ENCODE measurements at places on chromosomes 1 and 21. TPM values are rescaled to one million over a fixed set of nuclear protein-coding genes. Genes with fewer than 3 reads are reported as not detected.

UMODL1 gene
- 0.48 TPM for total RNA-seq

STYXL2 gene
- total RNA-seq = 2.9 TPM

GRCh38 chr1:244254467-244254866 is 197.2 kb downstream of the ADSS2 start:
- DNase-seq = peak; percentile 17

GRCh38 chr1:26474818-26475217 is 2.6 kb downstream of the HMGN2 start:
- no peak for DNase-seq

DNA sequence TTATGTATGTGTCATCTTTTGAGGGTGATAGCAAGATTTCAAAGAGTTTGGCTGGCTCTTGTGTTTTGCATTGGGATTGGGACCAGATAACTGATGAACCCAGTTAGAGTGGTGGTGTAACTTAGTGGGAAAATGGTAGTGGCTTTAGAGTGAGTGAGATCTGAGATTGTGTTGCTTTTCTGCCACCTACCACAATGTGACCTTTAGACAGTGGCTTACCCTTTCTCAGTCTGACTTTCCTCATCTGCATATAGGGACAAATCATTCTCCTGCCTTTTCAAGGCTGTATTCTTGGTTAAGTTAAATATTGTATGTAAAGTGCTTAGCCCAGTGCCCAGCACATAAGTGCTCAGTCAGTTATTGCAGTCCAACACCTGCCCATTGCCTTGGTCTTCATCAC is 31.3 kb downstream of the CENPF start:
- DNase-seq = no peak

DNA sequence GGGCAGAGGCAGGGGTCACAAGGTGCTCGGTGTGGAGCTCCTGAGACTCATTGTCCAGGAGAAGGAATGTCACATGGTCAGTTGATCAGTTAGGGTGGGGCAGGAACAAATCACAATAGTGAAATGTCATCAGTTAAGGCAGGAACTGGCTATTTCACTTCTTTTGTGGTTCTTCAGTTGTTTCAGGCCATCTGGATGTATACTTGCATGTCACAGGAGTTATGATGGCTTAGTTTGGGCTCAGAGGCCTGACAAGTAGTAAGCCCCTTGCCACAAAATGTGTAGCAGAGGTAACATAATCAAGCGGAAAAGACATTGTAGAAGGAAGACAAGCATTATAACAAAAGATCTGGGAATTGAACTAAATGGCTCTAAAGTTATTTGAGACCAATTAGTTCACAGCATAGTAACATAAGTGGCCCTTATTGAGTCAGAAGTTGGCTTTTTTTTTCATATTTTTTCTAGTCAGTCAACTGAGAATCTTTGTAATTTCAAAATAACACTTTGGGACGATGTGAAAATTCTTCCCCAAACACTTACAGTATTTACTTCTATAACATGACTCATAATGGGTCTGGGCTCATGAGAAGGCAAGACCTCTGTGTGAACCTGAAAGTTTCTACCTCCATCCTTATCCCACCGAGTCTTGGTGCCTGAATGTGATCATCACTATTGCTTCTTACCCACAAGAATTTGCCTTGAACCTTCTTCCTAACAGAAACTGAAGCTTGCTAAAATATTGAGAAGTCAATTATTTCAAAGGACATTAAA is 137.0 kb upstream of the DPT start:
- no peak for DNase-seq

DNA sequence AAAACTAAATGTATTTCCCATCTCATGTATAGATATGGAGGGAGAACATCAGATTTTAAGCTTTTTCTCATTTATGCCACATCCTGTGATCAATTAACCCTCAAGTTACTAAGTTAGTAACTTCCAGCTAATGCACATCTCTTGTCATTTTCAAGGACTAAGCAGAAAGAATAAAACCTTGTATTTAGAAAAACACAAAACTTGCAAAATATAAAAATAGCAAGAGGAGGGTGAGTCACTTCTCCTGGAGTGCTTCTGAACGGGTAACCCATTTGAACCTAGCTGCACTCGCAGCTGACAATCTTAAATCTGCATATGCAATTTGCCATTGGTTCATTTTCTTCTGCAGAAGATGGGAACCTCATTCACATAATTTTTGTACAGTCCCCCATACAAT is 500.5 kb downstream of the SETD4 start:
- DNase-seq = peak; percentile 28

ZSWIM5 gene
- total RNA-seq = 0.48 TPM

- no peak for DNase-seq
These were observed 5.6 kb downstream of the TTC34 start for GRCh38 chr1:2795926-2796325.

TNFRSF8 gene
- 0.24 TPM for total RNA-seq

S100A14 gene
- total RNA-seq = 29.6 TPM

DNA sequence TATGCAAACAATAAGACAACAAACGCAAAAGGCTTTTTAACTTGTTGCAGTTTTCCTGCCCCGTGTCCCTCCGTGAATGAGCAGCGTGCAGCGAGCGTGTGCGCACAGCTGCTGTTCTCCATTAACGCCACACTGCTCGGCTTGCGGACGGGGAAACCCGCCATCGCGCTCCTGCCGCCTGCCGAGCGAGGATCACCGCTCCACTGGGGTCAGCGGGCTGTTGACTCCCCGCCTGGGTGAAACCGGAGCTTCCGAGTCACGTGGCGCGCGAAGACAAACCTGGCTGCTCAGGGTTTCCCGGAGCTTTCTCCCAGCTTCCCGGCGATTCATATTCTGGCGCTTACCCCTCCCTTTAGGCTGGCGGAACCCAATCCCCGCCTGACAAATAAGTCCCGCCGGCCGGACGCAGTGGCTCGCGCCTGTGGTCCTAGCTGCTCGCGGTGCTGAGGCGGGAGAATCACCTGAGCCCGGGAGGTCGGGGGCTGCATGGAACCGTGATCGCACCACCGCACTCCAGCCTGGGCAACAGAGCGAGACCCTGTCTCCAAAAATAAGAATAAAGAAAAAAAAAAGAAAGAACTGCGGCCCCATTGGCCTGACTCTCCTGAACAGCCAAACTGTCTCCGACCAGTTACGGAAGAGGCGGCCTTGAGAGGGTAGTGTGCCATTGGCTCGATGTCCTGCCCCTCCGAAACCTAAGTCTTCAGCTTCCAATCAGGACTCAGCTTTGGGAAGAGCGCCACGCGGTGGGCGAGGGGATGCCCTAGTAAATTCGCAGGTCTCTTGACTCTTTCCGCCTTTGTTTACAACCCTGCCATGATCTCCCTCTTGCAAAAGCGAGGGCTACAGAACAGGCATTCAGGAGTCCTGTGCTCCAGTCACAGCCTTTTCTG is at the start of gene CREB3L4:
Gene CREB3L4 (plus strand): TSS at position 796 of the 893 bp plus-strand sequence. CDS start 624 bp downstream, outside the sequence.
- DNase-seq = peak; percentile 99

LIPI gene
- not detected for total RNA-seq

GRCh38 chr1:4599521-4599920 is 54.9 kb upstream of the AJAP1 start:
- DNase-seq = no peak

DNA sequence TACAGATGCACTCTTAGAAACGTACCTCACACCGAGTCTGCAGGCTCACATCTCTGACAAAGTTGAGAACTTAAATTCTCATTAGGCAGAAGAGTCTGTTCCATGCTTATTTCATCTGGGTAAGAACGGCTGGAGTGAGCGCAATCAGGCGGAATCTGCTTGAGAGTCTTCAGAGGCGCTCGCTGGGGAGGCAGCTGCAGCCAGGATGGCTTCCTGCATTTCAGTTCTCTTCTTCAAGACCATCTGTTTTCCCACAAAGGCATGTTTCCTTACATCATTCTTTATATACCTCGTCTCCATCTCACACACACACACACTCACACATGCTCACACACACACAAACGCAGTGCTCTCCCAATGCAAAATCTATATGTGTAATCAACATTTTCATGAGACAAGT is 497.1 kb downstream of the AJAP1 start:
- DNase-seq = no peak

DNA sequence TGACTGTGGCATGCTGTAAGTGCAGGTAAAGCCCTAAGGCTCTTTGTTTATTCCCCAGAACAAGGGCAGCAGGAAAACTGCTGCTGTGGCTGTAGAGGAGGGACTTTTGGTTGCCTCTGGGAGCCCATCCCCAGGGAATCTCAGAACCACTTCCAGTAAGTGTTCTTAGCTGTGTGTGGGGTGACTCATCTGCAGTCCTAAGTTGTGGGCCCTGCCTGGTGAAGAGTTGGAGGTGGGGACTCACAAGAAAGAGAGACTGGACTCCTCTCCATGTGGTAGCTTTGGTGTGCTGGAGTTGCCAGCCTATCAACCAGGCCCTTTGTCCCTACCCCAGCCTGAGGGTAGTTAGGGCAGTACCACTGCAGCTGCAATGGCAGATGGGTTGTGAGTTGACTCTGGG is 24.0 kb upstream of the DENND1B start:
- no peak for DNase-seq

GRCh38 chr1:248686815-248687214 is 15.8 kb downstream of the OR14I1 start:
- no peak for DNase-seq

DNA sequence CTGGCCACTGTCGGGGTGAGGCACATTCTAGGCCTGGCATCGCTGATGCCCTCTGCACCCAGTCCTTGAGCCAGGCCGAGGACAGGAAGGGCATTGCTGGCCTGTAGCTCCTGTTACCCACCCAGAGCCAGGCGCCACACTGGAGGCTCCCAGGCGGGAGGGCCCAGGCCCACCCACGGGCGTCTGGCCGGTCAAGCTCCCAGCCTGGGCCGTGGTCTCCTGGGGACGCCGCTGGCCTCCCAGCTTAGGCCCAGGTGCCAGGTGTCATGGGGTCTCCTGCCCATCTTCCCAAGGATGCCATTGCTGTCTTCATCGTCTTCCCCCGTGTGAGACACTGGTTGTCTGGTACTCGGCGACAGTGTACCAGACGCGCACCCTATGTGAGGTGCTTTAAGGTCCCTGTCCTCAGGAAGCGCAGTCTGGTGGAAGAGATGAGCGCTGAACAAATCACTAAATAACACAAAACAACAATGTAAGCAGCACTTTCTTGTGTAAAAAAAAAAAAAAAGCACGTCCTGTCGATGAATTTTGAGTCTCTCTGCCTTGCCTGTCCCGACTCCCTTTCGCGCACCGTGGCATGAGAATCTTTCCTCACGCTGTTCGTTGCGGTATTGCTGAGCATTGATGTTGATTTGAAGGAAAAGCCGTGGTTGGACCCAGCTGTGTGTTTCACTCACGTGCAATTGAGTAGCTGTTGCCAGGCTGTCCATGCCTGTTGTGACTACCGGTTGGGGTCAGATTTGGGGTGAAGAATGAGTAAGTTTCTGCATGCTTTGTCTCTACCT is 27.0 kb upstream of the TRAPPC10 start:
- DNase-seq = no peak

- DNase-seq = no peak
These were observed 114.9 kb upstream of the SLC45A1 start for GRCh38 chr1:8203056-8203455.

GRCh38 chr1:22413799-22414198 is 37.9 kb upstream of the ZBTB40 start:
- no peak for DNase-seq

- no peak for DNase-seq
These were observed 13.9 kb downstream of the PALMD start for GRCh38 chr1:99659755-99660210.

DNA sequence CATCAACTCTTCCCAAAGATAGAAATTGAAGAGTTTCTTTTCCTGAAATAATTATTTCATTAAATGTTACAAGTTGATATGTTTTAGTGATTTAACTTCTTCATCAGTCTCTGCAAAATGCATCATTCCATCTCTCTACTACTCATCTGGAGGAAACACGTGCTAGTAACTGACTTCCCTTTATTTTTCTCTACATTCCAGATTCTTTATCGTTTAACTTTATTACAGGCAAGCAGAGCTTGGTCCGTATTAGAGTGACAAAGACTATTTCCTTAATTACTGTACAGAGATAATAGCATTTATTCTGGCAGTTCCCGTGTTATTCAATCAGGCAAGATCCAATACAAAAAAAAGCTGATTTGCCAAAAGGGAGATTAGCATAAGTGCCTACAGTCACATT is 88.6 kb downstream of the TM2D1 start:
- no peak for DNase-seq

DNA sequence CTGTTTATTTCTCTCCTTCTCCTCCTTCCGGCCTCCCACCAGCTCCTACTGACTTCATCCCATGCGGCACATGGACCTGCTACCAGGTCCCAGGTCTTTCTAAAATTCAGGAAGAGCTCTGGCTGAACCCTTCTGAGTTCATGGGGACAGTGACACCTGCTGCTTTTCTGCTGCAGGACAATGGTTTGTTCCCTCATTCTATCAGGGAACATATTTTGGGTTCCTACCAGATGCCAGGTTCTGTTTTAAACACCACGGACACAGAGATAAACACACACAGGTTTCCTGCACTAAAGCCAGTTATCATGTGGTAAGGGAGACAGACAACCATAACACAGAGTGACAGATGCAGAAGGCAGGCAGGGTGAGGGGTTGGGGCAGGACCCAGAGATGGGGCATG is 114.0 kb upstream of the RAB4A start:
- no peak for DNase-seq

DNA sequence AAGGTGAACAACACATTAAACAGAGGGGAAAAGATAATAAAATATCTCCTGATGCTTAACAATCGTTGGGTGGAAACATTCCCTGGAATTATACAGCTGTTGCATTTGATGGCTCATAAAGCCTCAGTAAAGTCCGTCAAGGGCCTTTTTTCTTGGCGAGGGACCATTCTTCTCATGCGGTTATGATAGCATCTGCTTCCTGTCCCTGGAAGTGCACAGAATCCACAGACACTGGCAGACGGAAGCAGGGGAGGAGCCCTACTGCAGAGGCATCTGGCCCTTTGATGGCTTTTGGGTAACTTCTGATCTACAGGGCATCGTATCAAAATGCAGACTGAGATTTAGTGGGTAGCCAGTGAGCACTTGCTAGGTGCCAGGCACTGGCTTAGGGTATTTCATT is 286.9 kb downstream of the KIF26B start:
- DNase-seq = peak; percentile 92

INAVA gene
- total RNA-seq = 3.6 TPM

- peak; percentile 92 for DNase-seq
These were observed 495.1 kb downstream of the SETD4 start for GRCh38 chr21:35565204-35565611.

DNA sequence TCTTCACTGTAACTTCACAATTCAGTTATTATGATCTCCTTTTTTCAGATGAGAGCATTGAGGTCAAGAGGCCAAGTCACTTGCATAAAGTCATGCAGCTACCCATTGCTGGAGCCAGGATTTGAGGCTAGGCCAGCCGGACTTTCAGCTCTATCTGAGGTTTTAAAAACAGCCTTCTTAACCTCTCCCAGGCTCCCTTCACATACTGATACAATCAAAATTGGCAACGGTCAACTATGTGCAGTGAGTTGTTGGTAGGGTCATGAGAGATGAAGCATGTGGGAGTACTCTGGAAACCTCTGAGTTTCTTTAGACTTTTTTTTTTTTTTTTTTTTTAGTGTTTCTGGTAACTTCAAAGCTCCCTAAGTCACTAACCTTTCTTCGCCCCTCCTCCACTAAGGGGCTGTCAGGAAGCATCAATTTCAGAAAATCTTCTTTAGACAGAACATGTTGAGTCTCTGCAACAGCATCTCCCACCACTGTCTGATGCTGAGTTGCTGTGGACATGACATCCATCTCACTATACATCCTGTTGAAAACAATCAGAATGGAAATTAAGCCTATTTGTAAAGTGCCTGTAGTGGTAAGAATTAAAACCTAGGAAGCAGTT is 201.8 kb downstream of the SIPA1L2 start:
- DNase-seq = peak; percentile 35

Data from umbilical cord (tissue), 2 donors.